ENCODE measurements at places on chromosomes 13 and 19.

GRCh38 chr13:112635323-112635722 is 47.4 kb upstream of the TUBGCP3 start:
- no peak for DNase-seq

GRCh38 chr19:49786376-49786820 is 19.6 kb downstream of the AP2A1 start:
- DNase-seq: no peak

- DNase-seq: peak; percentile 82
Observed at GRCh38 chr19:34963573-34964406, at the start of gene ZNF792. TSS of gene ZNF792 (minus strand) at chr19:34964229. CDS start at chr19:34963662, 567 bp downstream.

- no peak for DNase-seq
Observed at GRCh38 chr13:27388241-27388640, 36.2 kb upstream of the GTF3A start.

GRCh38 chr19:3284759-3285646 is 60.5 kb downstream of the CELF5 start:
- DNase-seq: peak; percentile 13

DNA sequence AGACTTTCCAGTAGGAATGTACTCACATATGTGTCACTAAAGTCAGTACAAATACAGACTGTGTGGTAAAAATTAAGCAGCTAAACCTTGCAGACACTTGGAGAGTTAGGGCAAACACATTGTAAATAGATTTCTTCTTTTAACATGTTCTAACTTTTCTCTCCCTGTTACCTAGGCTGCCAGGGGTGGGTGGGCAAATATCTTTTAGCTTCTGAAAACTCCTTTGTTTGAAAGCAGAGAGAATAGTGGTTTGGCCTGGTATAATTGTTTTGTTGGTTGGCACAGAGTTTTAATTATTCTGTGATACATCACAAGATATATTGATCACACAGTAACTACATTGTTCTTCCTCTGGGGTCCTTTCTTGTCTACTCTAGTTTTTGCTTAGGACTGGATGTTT is 289.8 kb upstream of the DACH1 start:
- no peak for DNase-seq

GRCh38 chr13:31638577-31638976 is 100.7 kb upstream of the RXFP2 start:
- DNase-seq: peak; percentile 83

GRCh38 chr13:30792285-30793000 is 57.1 kb downstream of the ALOX5AP start:
- DNase-seq: peak; percentile 58

DNA sequence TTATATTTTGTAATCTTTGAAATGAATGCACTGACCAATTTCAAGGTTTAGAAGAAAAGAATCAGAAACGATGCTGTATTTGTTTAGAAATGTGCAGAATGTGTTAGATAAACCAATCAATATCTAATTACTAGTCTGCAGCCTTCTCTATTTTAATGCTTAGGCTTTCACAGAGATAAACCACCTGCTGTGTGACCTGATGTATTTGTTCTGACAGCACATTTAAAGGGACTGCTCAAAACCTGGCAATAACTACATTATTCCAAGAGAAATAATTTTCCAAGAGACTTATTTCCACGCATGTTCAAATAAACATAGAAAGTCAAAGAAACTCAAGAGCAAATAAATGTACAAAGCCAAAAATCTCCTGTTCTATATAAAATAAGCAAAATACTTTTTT is 641.6 kb upstream of the PCDH20 start:
- no peak for DNase-seq

- DNase-seq: peak; percentile 60
Observed at GRCh38 chr13:40069173-40070044, 413.9 kb downstream of the COG6 start.

GRCh38 chr13:19150712-19151228 is 30.9 kb downstream of the TUBA3C start:
- DNase-seq: no peak

DNA sequence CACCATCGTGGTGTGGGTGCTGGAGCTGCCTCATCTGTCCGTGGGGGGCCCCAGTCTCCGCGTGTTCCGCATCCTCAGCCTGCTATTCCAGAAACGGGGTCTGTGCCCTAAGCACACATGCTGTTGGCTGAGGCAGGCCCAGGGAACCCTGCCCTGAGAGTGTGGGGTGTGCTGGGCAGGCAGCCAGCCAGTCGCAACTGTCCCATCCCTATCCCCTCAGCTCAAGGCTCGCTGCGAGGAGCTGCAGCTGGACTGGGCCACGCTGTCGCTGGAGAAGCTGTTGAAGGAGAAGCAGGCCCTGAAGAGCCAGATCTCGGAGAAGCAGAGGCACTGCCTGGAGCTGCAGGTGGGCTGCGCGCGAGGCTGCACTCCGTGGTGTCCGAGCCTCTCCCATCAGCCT is 21.9 kb downstream of the PLEKHJ1 start:
- no peak for DNase-seq

GRCh38 chr19:42021185-42021584 is 27.2 kb upstream of the ATP1A3 start:
- no peak for DNase-seq

DNA sequence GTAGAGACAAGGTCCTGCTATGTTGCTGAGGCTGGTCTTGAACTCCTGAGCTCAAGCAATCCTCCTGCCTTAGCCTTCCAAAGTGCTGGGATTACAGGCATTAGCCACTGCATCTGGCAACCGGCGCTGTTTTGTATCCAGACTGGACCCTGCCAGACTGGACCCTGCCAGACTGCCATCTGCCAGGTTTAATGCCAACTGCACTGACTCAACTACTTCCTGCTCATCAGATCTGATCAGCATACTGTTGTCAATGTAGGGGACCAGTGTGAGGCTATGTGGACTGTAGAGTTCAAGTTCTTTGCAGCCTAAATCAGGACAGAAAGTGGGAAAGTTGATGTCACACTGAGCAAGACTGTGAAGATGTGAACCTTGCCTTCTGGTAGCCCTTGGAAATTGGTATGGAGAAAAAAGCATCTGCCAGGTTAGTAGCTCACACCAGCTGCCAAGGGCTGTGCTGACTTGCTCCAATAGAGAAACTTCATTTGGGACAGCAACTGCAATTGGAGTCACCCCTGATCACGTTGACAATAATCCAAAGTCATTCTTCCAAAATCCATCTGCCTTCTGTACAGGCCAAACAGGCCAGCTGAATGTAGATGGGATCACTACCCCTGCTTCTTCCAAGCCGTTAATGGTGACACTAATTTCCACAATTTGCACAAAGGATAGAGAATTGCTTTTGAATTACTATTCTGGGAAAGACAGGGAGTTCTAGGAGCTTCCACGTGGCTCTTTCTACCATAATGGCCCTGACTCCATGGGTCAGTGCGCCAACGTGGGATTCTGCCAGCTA is 36.8 kb upstream of the ATP1A3 start:
- no peak for DNase-seq

DNA sequence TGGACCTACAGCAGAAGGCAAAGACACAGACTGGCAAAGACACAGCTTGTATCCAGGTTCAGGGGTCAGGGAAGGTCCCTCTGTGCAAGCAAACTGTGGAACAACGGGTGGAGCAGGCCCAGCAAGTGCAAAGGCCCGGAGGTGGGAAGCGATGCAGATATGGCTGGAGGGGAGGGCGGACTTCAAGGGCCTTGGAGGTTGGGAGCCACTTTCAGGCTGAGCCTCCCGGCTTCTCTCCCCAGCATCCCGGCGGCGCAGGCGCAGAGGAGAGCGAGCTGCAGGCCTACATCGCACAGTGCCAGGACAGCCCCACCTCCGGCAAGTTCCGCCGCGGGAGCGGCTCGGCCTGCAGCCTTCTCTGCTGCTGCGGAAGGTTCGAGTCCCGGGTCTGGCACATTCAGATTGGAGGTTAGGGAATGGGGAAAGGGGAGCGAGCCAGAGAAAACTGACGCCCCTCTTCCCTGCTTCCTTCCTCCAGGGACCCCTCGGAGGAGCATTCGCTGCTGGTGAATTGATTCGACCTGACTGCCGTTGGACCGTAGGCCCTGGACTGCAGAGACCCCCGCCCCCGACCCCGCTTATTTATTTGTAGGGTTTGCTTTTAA is 2.1 kb upstream of the PNPLA6 start:
- DNase-seq: no peak

DNA sequence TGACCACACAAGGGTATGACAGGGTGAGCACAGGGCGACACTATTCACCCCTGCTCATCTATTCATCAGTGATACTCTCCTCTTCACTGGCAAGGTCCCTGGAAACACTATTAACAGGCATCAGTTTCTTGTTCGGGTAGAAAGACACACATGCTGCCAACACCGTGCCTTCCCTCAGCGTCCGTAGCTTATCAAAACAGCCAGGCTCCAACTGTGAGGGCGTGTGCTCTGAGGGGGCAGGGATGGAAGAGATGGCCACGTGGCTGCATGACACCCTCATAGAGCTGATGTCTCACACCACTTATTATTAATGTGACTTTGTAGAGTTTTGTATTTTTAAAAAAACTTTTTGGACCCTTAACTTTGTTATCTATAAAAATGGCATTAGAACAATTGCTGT is 160.3 kb downstream of the ITGBL1 start:
- no peak for DNase-seq

GRCh38 chr13:75881109-75881775 is 245.1 kb downstream of the LMO7 start:
- DNase-seq: no peak

GRCh38 chr19:8161135-8161646 is 11.8 kb upstream of the FBN3 start:
- DNase-seq: peak; percentile 12

DNA sequence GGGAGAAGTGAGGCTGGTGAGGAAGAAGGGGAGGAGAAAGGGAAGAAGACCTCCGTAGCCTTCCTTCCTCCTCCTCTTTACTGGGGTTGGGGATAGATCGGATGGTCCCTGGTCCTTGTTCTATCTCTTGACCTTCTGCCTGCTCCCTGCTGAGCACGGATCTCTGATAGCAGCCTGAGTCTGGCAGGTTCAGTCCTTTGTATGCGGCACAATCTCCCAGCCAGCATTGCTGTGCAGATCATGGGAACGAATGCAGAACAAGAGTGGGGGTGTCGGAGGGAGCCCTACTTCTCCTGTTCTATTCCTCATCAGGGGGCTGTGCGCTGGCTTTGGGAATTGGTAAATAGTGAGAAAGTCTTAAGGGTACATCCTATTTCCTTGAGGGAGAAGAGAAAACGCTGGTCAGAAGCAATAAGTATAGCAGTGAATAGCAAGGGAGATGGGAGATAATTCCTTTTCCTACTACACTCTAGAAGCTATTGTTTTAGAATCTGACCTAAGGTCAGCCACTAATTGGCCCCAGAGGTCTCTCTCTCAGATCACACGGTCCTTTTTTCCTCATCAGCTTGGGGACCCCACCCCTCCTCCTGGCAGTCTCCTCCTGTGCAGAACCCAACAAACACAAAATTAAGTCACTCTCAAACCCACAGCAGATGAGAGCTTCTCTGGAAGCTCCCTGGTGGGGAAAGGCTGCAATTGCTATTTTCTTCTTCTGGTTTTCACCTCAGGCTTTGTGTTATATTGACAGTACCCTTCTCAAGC is 41.0 kb downstream of the KL start:
- DNase-seq: peak; percentile 16

DNA sequence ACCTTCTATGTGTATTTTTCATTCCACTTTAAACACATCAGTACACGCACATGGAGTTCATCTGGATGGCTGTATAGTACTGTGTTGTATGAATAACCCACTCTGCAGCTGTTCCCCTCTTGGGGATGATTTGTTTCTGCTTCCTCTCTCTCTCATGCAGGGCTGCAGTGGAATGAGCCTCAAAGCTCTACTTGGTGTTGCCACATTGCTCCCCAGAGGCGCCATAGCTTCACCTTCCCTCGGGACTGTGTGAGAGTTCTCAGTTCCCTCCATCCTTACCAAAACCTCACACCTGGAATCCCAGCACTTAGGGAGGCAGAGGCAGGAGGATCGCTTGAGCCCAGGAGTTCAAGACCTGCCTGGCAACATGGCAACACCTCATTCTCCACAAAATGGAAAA is 28.4 kb upstream of the GPR183 start:
- DNase-seq: no peak

GRCh38 chr13:30408319-30409101 is 13.8 kb upstream of the UBE2L5 start:
- peak; percentile 74 for DNase-seq

DNA sequence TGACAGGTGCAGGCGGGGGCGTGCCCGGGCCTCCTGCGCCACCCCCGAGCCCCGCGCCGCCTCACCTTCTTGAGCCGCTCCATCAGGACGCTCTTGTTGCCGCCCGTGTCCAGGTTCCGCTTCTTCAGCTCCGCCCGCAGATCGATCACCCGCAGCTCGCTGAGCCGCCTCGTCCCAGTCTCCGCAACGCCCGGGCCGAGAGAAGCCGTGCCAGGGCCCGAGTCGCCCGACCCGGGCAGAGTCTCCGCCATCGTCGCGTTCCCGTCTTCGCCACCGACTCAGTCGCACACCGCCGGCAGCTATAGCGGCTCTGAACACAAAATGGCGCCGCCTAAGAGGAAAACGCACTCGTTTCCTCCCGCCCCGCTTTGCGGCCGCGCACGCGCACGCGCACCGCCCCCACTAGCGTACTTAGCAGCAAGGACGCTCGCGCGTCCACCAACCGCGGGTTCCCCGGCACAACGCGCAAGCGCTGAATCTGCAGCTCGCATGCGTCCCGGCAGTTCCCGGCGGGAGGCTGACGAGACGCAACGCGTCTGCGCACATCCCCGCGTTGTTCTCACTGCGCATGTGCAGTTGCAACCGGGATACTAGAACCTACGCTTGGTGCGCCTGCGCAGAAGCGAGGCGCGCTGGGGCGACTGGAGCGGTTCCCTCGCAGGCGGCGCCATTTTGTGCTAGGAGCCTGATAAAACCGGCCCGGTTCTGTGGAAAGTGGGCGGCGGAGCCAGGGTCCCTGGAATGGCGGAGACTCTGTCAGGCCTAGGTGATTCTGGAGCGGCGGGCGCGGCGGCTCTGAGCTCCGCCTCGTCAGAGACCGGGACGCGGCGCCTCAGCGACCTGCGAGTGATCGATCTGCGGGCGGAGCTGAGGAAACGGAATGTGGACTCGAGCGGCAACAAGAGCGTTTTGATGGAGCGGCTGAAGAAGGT is at the start of the genes SAFB and SAFB2:
Gene SAFB, plus strand, starts transcription at position 619 of the 932 bp plus-strand sequence. Its CDS starts 123 bp downstream, at position 742.
Gene SAFB2, minus strand, starts transcription at position 312 of the 932 bp plus-strand sequence. Its CDS starts 61 bp downstream, at position 251.
- DNase-seq: peak; percentile 100

GRCh38 chr19:45419396-45419795 is 4.3 kb downstream of the ERCC1 start:
- no peak for DNase-seq

- DNase-seq: no peak
Observed at GRCh38 chr13:32824675-32825074, 191.5 kb upstream of the KL start.

DNA sequence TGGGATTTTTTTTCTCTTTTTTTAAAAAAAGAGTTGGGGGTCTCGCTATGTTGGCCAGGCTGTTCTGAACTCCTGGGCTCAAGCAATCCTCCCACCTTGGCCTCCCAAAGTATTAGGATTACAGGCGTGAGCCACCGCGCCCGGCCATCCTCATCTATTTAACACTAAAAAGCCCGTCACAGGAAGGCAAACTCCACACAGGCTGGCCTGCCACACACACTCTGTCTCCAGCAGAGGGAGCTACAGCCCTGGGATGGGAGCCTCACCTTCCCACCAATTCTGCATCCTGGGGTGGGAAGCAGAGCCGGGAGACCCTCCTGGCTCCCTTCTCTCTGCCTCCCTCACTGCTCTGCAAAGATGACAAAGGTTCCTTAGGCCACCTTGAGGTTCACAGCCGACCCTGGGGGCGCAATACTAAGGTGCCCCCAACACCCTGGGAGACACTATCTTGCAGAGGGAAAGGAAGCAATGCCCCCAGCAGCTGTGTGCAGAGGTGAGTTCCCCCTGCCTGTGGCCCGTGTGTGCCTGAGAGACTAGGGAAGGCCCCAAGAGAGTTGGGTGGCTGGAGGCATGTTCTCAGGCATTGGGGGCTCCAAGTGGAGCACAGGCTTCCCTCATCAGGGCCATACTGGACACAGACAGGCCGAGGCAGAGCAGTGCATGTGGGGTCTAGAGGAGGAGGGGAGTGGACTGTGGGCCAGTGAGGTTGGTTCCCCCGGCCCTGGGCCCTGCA is 27.4 kb upstream of the TIMM44 start:
- DNase-seq: peak; percentile 21
